OCI-LY7 (cell line): ENCODE measurements at places on chromosomes 7 and 10. TPM values are rescaled to one million over a fixed set of nuclear protein-coding genes. Genes with fewer than 3 reads are reported as not detected.

DNA sequence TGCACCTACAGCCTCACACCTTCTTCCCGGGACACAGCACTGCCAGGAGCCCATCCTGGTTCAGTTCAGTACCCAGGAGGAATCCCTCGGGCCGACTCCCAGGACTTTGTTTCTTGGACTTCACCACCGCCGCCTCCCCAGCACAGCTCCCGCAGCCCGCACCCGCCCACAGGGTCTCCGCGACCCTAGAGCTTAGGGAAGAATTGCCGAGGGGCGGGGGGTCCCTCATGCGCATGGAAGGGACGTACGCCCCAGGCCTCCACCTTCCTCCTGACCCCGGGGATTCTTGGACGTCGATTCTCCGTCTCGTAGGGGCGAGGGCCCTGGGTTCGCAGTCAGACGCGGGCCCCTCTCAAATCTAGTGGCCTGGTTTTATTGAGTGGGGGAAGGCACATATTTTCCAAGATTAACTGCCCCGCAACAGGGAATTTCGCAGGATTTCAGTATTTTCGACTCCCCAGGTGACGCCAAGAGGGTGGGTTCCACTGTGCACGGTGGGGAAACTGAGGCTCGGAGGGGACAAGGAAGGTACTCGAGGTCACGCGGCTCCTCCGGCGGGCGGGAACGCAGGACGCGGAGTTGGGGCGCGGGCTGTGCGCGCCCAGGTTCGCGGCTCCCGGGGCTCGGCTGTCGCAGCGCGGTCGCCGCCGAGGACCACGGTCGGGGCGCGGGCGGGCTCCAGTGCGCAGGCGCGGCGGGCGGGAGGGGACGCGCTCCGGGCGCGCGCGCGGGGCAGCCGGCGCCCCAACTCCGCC lies at the start of gene ADCY1:
TSS of gene ADCY1 (plus strand) at position 708 of the 755 bp plus-strand sequence. CDS start 176 bp downstream, outside the sequence.
- DNase-seq: no peak

DNA sequence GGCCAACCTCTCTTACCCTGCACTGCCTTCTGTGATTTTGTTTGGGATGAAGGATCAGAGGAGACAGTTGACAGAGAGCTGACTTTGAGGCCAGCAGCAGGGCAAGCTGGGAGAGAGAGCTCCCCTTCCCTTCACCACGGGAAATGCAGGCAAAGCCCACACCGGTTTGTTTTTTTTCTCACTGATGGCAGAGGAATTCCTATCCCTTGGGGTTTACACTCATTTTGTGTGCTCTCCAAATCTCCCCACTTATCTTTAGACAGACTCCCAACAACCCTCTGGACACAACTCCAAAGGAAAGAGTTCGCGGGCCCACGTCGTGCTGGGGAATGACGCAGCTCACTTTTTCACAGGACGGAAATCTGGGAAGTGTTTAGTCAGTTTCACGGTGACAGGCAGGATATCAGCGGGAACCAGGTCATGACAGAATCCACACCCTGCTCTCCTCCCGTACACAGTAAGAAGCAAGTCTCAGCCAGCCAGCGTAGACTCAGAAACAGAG lies 68.3 kb upstream of the FAM171A1 start:
- no peak for DNase-seq

- DNase-seq: no peak
These were observed 188.9 kb downstream of the ADAM12 start for GRCh38 chr10:126199221-126199998.

- no peak for DNase-seq
These were observed 121.6 kb upstream of the SDK1 start for GRCh38 chr7:3179456-3179855.

GRCh38 chr10:62071846-62072281 lies 170.4 kb downstream of the ARID5B start:
- DNase-seq: no peak

GRCh38 chr7:105887569-105888189 lies 11.3 kb upstream of the ATXN7L1 start:
- DNase-seq: no peak

DNA sequence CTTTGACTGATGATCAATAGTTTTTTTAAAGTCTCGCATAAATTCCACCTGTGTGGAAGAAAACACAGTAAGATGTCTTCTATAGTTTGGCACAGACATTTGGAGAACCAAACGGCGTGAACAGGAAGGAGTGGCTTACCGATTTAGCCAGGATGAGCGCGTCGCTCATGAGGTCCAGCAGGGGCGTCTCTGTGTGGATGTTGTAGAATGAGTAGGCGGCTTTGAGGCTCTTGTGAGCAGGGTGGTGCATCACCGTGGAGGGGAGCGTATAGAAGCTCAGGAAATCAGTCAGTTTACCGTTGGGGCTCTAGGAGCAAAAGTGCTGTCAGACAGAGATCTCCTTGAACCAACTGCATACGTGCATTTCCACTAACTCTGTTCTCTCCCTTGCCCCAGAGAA lies 15.5 kb downstream of the RPP38 start:
- DNase-seq: no peak

DNA sequence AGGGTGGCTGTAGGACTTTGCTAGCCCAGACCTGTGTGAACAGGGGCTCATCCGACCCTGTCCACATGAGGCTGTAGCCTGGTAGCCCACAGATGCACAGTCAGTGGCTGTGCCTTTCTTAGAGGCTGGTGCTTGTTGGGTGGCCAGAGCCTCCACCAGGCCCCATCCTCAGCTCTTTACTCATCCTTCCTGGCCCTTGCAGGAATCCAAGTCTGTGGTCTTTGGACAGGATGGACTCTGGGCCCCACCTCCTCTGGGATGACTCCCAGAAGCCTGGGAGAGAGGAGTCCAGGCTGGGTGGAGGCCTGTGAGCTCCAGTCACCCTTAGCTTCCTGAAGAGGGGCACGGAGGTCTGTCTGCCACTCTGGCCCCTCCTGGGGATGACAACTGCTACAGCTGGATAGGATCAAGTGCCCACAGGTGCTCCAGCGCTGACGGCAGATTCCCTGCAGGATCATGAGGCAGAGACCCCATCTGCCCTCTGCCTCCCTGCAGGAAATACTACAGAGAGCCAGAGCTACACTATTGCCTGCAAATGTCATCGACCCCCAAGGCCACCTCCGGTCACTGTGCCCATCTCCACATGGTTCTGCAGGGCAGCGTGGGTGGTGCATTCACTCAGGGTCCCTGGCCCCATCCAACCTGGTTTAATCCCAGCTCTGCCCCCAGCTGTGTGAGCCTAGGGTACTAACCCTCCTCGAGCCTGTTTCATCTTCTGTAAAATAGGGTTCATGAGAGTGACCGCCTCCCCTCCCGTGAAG lies 114.5 kb downstream of the PTPN20 start:
- no peak for DNase-seq

DNA sequence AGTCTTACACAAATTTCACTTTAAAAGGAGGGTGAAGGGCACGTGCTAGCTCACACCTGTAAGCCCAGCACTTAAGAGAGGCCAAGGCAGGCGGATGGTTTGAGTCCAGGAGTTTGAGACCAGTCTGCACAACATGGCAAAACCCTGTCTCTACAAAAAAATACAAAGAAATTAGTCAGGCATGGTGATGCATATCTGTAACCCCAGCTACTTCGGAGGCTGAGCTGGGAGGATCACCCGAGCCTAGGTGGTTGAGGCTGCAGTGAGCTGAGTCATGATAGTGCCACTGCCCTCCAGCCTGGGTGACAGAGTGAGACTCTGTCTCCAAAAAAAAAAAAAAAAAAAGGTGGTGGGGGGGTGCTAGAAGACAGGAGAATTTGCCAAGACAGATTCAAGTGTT lies 237.3 kb upstream of the KLF14 start:
- DNase-seq: no peak

DNA sequence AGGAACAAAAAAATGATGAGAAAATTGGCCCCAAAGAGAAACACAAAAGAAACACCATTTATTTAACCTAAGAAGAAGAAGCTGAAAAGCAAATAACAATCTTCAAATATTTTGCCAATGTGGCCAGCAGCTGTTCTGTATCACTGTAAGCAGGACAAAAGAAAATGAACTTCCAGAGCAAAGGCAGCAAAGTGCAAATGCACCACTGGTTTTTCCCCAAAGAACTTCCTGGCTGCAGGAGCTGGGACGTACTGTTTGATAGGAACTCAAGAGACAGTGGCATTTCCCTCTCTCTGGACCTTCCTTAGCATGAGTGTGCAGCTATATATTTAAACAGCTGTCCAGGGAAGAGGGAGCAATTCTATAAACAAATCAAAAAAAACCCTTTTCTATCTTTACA lies 60.4 kb downstream of the RNLS start:
- no peak for DNase-seq

- DNase-seq: no peak
These were observed 348.4 kb downstream of the GLRX3 start for GRCh38 chr10:130484468-130485180.

DNA sequence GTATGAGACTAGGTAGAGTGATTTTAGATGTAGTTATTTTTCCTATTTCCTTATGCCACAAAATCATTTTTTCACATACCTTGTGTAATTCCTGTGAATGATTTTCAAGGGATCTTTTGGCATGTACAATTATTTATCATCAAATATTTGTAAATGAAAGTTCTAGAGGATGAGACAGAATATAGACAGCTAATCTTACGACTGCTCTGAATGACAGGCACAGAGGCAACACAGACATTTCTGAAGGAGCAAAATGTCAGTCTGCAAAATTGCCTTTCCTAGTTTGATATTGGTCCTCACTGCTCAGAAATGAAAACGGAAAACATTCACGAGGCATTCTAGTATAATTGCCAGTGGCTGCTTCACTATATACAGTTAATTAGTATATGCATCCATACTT lies 810.6 kb upstream of the C7orf33 start:
- no peak for DNase-seq

GRCh38 chr10:4195213-4195612 lies 410.2 kb upstream of the KLF6 start:
- DNase-seq: no peak

DNA sequence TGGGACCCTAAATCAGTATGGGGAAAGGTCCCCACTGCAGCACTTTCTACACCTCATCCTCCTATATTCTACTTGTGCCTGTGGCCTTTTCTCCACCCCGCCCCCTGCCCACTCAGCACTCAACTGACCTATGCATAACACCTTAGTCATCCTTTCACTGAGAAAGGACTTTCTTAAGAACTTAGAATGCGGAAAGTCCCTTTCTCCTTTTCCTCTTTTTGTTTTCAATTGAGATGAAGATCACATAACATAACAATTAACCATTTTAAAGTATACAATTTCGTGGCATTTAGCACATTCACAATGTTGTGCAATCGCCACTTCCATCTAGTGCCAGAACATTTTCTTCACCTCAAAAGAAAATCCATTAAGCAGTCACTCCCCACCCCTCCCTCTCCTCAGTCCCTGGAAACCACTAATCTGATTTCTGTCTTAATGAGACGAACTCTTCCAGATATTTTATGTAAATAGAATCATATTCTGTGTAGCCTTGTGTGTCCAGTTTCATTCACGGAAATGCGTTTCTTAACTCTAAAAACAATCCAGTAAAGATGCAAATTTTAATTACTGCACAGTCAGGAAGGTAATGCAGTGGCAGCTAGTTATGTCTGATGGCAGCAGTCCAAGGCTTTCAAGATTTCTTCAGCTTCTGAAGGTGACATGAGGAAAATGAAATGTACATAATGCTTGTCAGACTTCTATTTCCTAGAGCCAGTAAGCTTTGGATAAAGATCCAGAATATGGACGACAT lies 41.7 kb downstream of the FAS start:
- DNase-seq: no peak

DNA sequence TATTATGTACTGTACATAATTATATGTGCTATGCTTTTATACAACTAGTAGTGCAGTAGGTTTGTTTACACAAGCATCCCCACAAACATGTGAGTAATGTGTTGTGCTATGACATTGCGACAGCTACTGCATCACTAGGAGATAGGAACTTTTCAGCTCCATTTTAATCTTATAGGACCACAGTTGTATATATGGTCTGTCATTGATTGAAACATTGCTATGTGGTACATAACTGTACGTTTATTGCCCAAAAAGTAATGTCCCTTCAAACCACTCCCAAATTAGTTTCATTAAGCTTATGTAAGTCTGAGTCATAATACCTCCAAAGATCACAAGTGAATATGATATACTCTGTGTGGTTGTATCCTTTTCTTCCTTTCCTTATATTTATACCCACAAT lies 183.2 kb upstream of the POT1 start:
- DNase-seq: no peak

GRCh38 chr7:131327049-131327625 lies 539 bp upstream of the MKLN1 start:
- DNase-seq: no peak

- DNase-seq: peak; percentile 24
These were observed 185.7 kb upstream of the TMEM72 start for GRCh38 chr10:44725404-44725803.

Gene GJD4
- not detected in 2 replicates for total RNA-seq

Gene SOSTDC1
- total RNA-seq: not detected in 2 replicates

Gene CPSF4
- total RNA-seq: 88.6 and 91.9 TPM in 2 replicates

Gene CPA2
- not detected in 2 replicates for total RNA-seq

Gene GLRX3
- total RNA-seq: 110 and 117 TPM in 2 replicates

Gene DMBT1
- not detected in 2 replicates for total RNA-seq

Gene C7orf25
- 7.3 and 9.1 TPM in 2 replicates for total RNA-seq
